ENCODE measurements at places on chromosomes 11 and 22. TPM values are rescaled to one million over a fixed set of nuclear protein-coding genes. Genes with fewer than 3 reads are reported as not detected.

Gene SLC17A6
- total RNA-seq = not detected

Gene PDGFD
- 10.6 TPM for total RNA-seq

Gene GDPD4
- not detected for total RNA-seq

Gene MAJIN
- 0.55 TPM for total RNA-seq

Gene F2
- 0.40 TPM for total RNA-seq

Gene OR2D3
- not detected for total RNA-seq

Gene SLC37A4
- total RNA-seq = 16.2 TPM

All from lung (tissue), 17 donors.